Daoy (cell line): ENCODE measurements at places on chromosomes 1 and 21. TPM values are rescaled to one million over a fixed set of nuclear protein-coding genes. Genes with fewer than 3 reads are reported as not detected.
A peak's percentile ranks its signal among the peaks of the same experiment; 100 is the strongest.

DENND2C gene
- total RNA-seq = 2.0 and 3.2 TPM in 2 replicates

PLA2G2D gene
- total RNA-seq = not detected in 2 replicates

GRCh38 chr1:155759966-155760630 is 71.2 kb downstream of the DAP3 start:
- DNase-seq = no peak

GRCh38 chr1:3675436-3675835 is 23.1 kb downstream of the TP73 start:
- no peak for DNase-seq

GRCh38 chr1:94623560-94624148 is 82.1 kb upstream of the F3 start:
- DNase-seq = peak; percentile 71

GRCh38 chr1:150089846-150090520 is 22.4 kb downstream of the VPS45 start:
- DNase-seq = no peak

- no peak for DNase-seq
Observed at GRCh38 chr1:32907435-32907834, 6.2 kb upstream of the TMEM54 start.

DNA sequence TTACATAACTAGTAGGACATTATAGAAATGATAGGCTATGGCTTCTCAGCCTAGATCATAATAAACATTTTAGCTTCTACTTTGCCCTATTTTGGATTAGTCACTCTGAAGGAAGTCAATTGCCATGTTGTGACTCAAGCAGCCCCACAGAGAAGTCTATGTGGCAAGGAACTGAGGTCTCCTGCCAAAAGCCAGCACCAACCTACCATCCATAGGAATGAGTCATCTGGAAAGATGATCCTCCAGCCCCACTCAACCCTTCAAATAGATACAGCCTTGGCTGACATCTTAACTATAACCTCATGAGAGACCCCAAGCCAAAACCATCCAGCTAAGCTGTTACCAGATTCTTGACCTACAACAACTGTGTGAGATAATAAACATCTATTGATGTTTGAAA is 76.3 kb upstream of the BEND5 start:
- DNase-seq = peak; percentile 80

DNA sequence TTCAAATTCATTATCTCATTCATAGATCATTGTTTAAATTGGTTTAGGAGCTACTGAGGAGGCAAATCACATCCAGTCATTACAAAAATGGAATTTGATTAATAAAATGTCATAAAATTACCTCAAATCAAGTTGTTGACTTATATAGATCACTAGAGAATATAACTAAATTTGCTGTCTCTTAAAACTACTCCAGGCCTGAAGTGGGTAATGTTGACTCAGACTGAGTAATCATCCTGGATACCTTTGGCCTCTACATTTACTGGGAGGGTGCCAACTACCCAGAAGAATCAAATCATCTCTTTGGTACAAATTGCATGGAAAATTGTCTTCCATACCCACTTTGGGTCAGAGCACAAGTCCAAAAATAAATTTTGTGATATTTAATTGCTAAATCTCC is 191.2 kb upstream of the GREM2 start:
- peak; percentile 79 for DNase-seq

DNA sequence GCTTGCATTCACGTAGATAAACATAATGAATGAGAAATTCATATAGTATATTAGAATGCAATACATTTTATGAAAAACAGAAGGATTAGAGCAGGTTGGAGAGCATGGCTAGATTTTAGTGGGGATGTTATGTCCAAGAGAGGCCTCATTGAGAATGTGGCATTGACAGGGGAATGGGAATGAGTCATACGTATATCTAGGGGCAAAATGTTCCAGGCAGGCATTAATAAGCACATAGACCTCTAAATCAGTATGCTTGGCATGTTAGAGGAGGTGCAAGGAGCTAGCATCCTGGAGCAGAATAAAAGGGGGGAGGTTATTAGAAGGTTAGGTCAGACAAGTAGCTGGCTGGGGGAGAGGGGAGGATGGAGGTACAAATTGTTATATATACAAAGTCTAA is 93.0 kb downstream of the USH2A start:
- DNase-seq = no peak
